ENCODE measurements at places on chromosomes 4 and X. TPM values are rescaled to one million over a fixed set of nuclear protein-coding genes. Genes with fewer than 3 reads are reported as not detected.

CCDC149 gene
- total RNA-seq = 20.6 TPM

SPIN3 gene
- total RNA-seq = 15.8 TPM

GSX2 gene
- total RNA-seq = not detected

TBC1D8B gene
- 13.0 TPM for total RNA-seq

HADH gene
- total RNA-seq = 70.7 TPM

TCEAL3 gene
- 5.8 TPM for total RNA-seq

UCHL1 gene
- 32.9 TPM for total RNA-seq
